ENCODE measurements at places on chromosomes 1 and 21.

DNA sequence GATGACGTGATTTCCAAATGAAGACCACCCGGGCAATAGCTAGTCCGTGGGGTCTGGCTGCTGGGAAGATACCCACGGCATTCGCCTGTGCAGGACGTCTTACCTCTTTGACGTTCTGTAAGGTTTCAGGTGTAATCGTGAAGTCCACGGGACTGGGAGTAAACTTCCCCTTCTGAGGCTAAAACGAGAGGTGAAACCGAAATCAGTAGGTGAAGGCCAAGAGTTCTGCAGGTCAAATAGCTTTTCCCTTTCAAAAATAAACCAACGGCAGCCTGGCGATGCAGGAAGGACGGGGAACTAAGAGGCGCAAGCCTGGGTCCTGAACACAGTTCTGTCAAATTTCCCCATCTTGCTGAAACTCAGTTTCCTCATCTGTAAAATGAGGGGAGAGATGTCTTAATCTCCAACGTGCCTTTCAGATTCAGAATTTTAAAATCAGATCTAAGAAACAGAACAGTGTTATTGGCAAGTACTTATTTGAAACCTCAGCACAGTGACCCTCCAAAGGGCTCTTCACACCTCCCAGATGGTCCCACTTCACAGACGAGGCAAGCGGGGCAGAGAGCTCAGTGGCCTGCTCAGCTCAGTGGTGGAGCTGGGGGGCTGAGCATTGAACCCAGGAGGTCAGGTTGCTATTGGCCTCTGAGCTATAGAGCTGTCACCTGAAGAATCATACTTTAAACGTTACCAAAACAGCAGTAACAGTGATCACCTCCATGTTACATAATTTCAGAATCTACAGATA is 34.7 kb downstream of the VPS26C start:
- no peak for DNase-seq

DNA sequence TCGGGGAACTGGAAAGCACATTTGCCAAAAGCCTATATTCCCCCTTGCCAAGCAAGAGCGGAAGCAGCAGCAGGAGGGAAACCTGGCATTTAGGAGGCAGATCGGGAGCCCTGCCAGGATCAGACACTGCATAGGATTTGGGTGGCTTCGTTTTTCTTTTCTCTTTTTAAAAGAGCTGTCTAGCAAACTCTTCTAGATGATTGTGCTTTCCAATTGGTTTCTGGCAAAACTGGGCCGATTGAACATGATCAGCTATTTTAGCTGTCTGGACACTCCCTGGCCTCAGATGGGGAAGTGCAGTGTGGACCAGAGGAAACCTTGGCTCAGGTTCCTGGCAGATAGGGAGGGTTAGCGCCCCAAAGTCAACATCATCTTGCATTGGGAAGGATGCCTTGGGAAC is 414.0 kb upstream of the KAZN start:
- no peak for DNase-seq

- DNase-seq: no peak
Observed at GRCh38 chr1:95554408-95554807, 320.4 kb downstream of the RWDD3 start.

DNA sequence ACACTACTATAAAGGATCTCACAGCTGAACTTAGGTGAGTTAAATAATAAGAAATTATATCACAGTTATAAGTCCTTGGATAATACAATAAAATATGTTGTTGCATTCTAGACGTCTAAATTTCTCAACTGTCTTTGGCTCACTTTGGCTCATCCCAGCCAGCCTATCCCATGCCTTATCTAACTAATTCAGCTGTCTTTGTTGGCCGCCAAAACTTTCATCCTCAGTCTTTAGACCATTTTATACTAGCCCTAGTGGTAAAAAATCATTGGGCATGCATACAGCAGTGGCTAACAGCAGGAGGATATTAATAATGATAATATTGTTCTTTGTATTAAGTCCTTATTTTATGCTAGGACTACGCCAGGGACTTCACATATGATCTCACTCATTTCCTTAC is 59.3 kb downstream of the CCDC18 start:
- no peak for DNase-seq

GRCh38 chr1:159779403-159779851 is 1.3 kb upstream of the DUSP23 start:
- no peak for DNase-seq

- DNase-seq: no peak
Observed at GRCh38 chr1:119141020-119141424, 569 bp upstream of the WARS2 start.

- no peak for DNase-seq
Observed at GRCh38 chr1:154223621-154224020, 2.9 kb downstream of the UBAP2L start.

- DNase-seq: no peak
Observed at GRCh38 chr1:193701759-193702158, 515.3 kb upstream of the B3GALT2 start.

DNA sequence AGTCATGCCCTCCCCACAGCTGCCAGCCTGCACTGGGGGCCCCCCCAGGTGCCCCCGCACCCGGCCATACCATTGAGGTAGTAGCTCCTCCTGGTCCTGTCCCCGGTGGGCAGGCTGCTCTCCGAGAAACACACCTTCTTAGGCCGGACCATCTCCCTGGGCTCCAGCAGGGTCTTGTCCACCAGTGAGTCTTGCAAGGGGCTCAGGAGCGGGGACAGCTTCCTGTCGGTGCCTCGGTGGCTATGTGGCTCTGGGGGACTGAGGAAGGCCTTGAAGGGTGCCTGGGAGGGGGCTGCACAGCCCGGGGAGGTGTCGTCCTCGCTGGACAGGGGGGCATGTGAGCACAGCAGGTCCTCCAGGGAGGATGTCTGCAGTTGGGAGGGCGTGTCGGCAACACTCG is 12.9 kb upstream of the FTCD start:
- no peak for DNase-seq
